ENCODE measurements at places on chromosomes 6 and 20.

DNA sequence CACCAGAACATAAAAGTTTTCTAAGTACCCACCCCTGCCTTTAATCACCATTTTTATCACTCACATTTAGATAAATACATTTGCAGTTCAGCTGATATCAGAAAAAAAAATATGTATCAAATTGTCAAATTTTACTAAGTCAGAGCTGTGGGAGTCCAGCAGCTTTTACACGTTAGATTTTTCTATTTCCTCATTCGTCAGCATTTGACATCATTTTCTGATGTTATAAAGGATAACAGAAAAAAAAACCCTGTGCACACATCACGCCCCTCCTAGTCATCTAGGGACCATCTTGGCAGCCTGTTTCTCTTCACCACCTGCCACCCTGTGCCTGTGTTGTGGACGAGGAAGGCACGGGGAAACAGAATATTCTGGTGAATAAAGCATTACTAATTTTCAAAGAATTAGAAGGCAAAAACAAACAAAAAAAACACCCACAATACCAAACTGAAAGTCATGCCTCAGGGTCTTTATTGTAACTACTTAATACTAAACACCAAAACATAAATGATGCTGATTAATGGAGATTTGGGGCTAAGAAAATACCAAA is 12.4 kb downstream of the B4GALT5 start:
- DNase-seq: no peak

GRCh38 chr6:137637121-137637520 is 142.9 kb upstream of the OLIG3 start:
- DNase-seq: no peak

GRCh38 chr6:38141085-38141484 is 321.6 kb downstream of the ZFAND3 start:
- DNase-seq: no peak

GRCh38 chr6:42454428-42454791 is 2.7 kb upstream of the TRERF1 start:
- DNase-seq: no peak

All from head of caudate nucleus (tissue), 42 donors.